Activated naive CD8-positive, alpha-beta T cell treated with anti-CD3 and anti-CD28 coated beads for 36 hours (primary cell): ENCODE measurements at places on chromosomes 3 and 15. TPM values are rescaled to one million over a fixed set of nuclear protein-coding genes. Genes with fewer than 3 reads are reported as not detected.
A peak's percentile ranks its signal among the peaks of the same experiment; 100 is the strongest.

The FMN1 gene
- 0.14 TPM for total RNA-seq

- no peak for DNase-seq
- H3K27me3 ChIP-seq, result no peaks in the 10 kb centered on the region
- H3K36me3 ChIP-seq, result no peaks in the 10 kb centered on the region
These were observed 8.7 kb upstream of the ZNF774 start for GRCh38 chr15:90343302-90343790.

- no peaks in the 10 kb centered on the region for H3K4me1 ChIP-seq
- H3K4me3 ChIP-seq, result no peak overlapping the region
- DNase-seq, result no peak
- H3K27me3 ChIP-seq, result peaks cover 46% of the 10 kb centered on the region
- H3K27ac ChIP-seq, result no peak overlapping the region
These were observed 213.6 kb upstream of the TSC22D2 start for GRCh38 chr3:150194513-150194912.

- no peak overlapping the region for H3K4me3 ChIP-seq
- no peaks in the 10 kb centered on the region for H3K4me1 ChIP-seq
- H3K27ac ChIP-seq, result no peak overlapping the region
These were observed 56.8 kb downstream of the DNAJB8 start for GRCh38 chr3:128409624-128410581.

- H3K27ac ChIP-seq, result no peak overlapping the region
- H3K4me3 ChIP-seq, result no peak overlapping the region
- no peak for DNase-seq
- H3K36me3 ChIP-seq, result no peaks in the 10 kb centered on the region
- H3K4me1 ChIP-seq, result no peaks in the 10 kb centered on the region
- peaks cover 4% of the 10 kb centered on the region for H3K27me3 ChIP-seq
These were observed 395.2 kb upstream of the TPM1 start for GRCh38 chr15:62647202-62647842.

DNA sequence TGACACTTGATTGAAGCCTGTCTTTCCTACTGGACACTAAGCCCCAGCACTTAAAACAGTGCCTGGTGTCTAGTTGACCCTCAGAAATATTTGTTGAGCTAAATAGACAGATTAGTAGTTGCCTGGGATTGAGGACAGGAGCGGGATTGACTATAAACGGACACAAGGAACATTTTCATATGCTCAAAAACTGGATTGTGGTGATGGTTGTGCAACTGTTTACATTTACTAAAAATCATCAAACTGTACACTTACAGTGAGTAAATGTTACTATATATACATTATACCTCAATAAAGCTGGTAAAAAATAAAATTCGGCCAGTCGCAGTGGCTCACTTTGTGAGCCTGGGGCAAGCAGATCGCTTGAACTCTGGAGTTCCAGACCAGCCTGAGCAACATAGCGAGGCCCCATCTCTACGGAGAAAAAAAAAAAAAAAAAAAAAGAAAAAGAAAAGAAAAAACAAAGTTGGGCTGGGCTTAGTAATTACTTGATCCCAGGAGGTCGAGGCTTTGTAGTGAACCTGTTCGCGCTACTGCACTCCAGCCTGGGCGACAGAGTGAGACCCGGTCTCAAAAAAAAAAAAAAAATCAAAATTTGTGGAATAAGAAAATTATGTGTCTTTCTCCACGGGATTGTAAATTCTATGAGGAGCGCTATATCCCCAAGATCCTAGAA is 632 bp upstream of the IDH3A start:
- H3K27ac ChIP-seq, result peak overlapping the region; percentile 93
- no peak for DNase-seq
- H3K4me3 ChIP-seq, result peak overlapping the region; percentile 93
- peaks cover 16% of the 10 kb centered on the region for H3K36me3 ChIP-seq

DNA sequence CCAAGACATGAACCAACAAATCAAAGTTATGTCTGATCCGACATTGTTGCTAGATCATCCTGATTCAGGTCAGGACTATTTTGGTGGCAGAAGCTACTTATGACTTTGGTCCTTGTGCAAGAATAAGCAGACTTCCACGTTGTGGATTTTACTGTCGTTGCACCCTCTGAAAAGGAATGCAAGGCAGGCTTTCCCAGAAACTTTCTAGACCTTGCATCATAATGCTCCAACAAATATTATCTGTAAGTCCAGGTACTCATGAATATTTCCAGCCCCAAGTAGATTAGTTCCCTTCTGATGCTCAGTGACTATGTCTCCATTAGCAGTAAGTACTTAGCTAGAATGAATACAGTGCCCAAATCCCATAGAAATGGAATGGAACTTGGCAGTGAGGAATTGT is 203.3 kb upstream of the LRRFIP2 start:
- DNase-seq, result no peak
- H3K4me3 ChIP-seq, result no peak overlapping the region
- peaks cover 60% of the 10 kb centered on the region for H3K36me3 ChIP-seq
- H3K4me1 ChIP-seq, result no peaks in the 10 kb centered on the region

The ULK3 gene
- total RNA-seq, result 41.1 TPM

The FBXO40 gene
- not detected for total RNA-seq

The CYP8B1 gene
- not detected for total RNA-seq

- no peaks in the 10 kb centered on the region for H3K27me3 ChIP-seq
- peaks cover 23% of the 10 kb centered on the region for H3K36me3 ChIP-seq
- H3K27ac ChIP-seq, result no peak overlapping the region
- peaks cover 10% of the 10 kb centered on the region for H3K4me1 ChIP-seq
These were observed 13.8 kb upstream of the FOXP1 start for GRCh38 chr3:71597286-71597685.

GRCh38 chr3:159944781-159945180 is 43.9 kb upstream of the IL12A start:
- peaks cover 26% of the 10 kb centered on the region for H3K27me3 ChIP-seq
- DNase-seq, result no peak
- no peak overlapping the region for H3K4me3 ChIP-seq

DNA sequence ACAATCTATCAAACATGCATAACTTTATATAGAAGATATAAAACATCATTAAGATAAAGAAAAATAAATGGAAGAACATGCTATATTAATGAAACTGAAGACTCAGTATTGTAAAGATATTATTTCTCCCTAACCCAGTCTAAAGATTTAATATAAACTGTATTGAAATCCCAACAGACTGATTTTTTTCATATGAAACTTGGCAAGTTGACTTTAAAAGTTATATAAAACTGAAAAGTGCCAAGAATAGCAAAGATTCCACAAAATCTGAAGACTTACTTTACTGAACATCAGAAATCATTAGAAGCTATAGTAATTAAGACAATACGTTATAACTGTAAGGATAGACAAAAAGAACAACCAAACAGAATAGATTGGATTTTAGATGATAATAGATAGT is 531.3 kb upstream of the MCTP2 start:
- no peaks in the 10 kb centered on the region for H3K4me1 ChIP-seq
- peaks cover 10% of the 10 kb centered on the region for H3K27me3 ChIP-seq
- no peaks in the 10 kb centered on the region for H3K36me3 ChIP-seq
- H3K27ac ChIP-seq, result no peak overlapping the region
- DNase-seq, result no peak
- H3K4me3 ChIP-seq, result no peak overlapping the region

DNA sequence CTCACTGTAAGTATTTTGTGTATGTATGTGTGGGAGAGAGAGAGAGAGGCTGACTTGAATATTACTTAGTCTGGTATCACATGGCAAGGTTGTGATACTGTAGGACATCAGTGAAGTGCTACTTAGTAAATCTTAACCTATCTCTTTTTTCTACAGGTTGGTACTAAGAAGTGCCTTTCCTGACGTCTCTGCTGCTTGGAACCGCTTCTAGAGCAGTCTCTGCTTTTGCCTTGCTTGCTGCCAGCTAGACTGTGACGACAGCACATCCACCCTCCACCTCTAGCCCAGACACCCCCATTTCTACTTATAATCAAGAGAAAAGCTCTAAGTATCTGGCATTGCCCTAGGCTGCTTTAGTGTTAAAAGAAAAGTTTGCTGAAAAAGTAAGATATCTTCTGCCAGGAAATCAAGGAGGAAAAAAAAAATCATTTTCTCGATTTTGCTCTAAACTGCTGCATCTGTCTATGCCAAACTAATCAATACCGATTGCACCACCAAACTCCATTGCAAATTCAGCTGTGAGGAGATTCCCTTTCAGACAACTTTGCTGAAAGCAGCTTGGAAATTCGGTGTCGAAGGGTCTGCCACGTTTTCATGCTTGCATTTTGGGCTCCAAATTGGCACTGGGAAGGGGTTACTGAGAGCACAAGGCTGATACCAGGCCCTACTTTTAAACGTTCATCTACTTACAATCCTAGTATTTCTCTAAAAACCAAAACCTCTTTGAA is 30.7 kb downstream of the MBNL1 start:
- H3K4me1 ChIP-seq, result peaks cover 77% of the 10 kb centered on the region
- peak overlapping the region; percentile 77 for H3K4me3 ChIP-seq
- peak overlapping the region; percentile 98 for H3K27ac ChIP-seq
- peaks cover 43% of the 10 kb centered on the region for H3K36me3 ChIP-seq

- DNase-seq, result no peak
- no peak overlapping the region for H3K27ac ChIP-seq
- peaks cover 33% of the 10 kb centered on the region for H3K27me3 ChIP-seq
- no peak overlapping the region for H3K4me3 ChIP-seq
- H3K36me3 ChIP-seq, result no peaks in the 10 kb centered on the region
These were observed 67.8 kb downstream of the GPR176 start for GRCh38 chr15:39852250-39852649.

DNA sequence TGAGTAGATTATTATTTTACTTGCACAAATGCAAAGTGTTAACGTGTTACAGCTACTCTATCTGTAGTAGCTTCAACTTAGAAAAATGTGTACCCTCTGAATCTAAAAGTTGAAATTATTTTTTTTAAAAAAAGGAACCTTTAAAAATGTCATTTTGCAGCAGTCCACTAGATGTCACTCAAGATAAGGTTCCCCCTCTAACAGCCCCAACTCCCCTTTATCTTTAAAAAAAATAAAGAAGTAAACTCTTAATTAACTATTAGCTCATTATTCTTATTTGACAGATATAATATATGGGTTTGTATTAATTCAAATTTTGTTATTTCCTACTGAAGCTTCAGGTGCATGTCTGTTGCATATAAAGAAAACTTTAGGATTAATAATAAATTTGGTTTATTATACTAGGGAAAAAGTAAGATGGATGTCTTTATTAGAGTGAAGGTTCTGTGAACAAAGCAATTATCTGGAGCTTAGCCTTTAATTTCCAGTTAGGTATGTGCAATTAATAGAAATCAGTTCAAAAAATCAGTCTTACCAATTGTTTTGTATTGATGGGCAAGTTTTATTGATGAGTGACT is 288.5 kb downstream of the VGLL3 start:
- no peak overlapping the region for H3K27ac ChIP-seq
- H3K36me3 ChIP-seq, result no peaks in the 10 kb centered on the region
- H3K27me3 ChIP-seq, result peaks cover 3% of the 10 kb centered on the region
- no peak for DNase-seq
- no peaks in the 10 kb centered on the region for H3K4me1 ChIP-seq

The ZKSCAN7 gene
- total RNA-seq, result 4.5 TPM

The CP gene
- total RNA-seq, result not detected

- H3K4me1 ChIP-seq, result no peaks in the 10 kb centered on the region
- H3K27me3 ChIP-seq, result peaks cover 16% of the 10 kb centered on the region
- no peak overlapping the region for H3K27ac ChIP-seq
- no peak for DNase-seq
- no peaks in the 10 kb centered on the region for H3K36me3 ChIP-seq
These were observed 36.7 kb upstream of the LHFPL4 start for GRCh38 chr3:9590282-9590791.

GRCh38 chr15:74134387-74135027 is 4.1 kb downstream of the ISLR2 start:
- peaks cover 98% of the 10 kb centered on the region for H3K27me3 ChIP-seq
- peak; percentile 16 for DNase-seq

DNA sequence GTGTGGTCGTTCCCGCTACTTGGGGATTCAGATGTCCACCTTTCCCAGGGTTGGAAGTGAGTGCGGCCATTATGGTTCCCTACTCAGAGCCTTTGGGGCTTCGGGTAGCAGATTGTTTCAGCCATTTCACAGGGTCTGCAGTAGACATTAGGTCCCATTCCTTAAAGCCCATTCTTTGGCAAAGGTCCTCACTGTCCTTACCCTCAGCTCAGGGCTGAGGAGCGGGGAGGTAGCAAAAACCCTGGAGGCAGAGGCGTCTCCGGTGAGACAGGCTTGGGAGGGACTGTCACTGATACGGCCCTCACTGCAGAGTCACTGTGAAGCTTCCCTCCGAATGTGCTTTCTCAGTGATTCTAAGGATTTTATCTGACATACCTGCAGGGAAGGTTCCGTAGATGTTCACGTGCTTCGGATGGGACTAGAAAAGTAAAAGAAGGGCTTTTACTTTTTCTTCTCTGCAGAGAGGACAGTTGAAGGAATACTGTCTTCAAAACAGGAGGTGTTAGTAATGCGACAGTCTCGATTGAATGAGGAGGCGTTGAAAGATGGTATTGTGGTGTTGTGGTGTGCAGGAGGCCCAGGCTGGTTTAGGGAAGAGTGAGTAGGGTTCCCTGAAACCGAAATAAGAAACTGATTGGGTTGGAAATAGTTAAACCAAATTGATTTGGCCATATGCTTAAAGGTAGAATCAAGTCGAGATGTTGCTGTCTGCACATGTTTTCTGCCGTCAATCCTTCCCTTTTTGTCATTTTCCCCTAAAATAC is 630 bp downstream of the ATP6V1A start:
- H3K27me3 ChIP-seq, result peaks cover 4% of the 10 kb centered on the region
- peak overlapping the region; percentile 88 for H3K4me3 ChIP-seq
- peaks cover 52% of the 10 kb centered on the region for H3K4me1 ChIP-seq
- H3K36me3 ChIP-seq, result peaks cover 22% of the 10 kb centered on the region

- no peak overlapping the region for H3K27ac ChIP-seq
- H3K4me1 ChIP-seq, result no peaks in the 10 kb centered on the region
- H3K27me3 ChIP-seq, result peaks cover 20% of the 10 kb centered on the region
- no peak overlapping the region for H3K4me3 ChIP-seq
- H3K36me3 ChIP-seq, result no peaks in the 10 kb centered on the region
- DNase-seq, result no peak
These were observed 34.4 kb upstream of the PRICKLE2 start for GRCh38 chr3:64259636-64260035.

The NPAP1 gene
- total RNA-seq, result not detected

- peaks cover 3% of the 10 kb centered on the region for H3K36me3 ChIP-seq
- H3K27me3 ChIP-seq, result no peaks in the 10 kb centered on the region
- H3K27ac ChIP-seq, result no peak overlapping the region
- peaks cover 3% of the 10 kb centered on the region for H3K4me1 ChIP-seq
- H3K4me3 ChIP-seq, result no peak overlapping the region
- DNase-seq, result no peak
These were observed 69.1 kb upstream of the SEC13 start for GRCh38 chr3:10389995-10390394.

The ZDHHC3 gene
- total RNA-seq, result 39.5 TPM

- H3K27ac ChIP-seq, result peak overlapping the region; percentile 90
- peaks cover 73% of the 10 kb centered on the region for H3K4me1 ChIP-seq
- H3K36me3 ChIP-seq, result peaks cover 69% of the 10 kb centered on the region
- H3K4me3 ChIP-seq, result peak overlapping the region; percentile 1
- no peaks in the 10 kb centered on the region for H3K27me3 ChIP-seq
These were observed 239.7 kb upstream of the BHLHE40 start for GRCh38 chr3:4739289-4740236.

The RTP1 gene
- total RNA-seq, result not detected

The GABRG3 gene
- total RNA-seq, result not detected

GRCh38 chr3:69326855-69327300 is 59.0 kb downstream of the FRMD4B start:
- H3K27me3 ChIP-seq, result no peaks in the 10 kb centered on the region
- H3K36me3 ChIP-seq, result peaks cover 4% of the 10 kb centered on the region
- peak; percentile 63 for DNase-seq
- peaks cover 49% of the 10 kb centered on the region for H3K4me1 ChIP-seq
